ENCODE measurements at places on chromosomes 16 and 17. TPM values are rescaled to one million over a fixed set of nuclear protein-coding genes. Genes with fewer than 3 reads are reported as not detected.
A peak's percentile ranks its signal among the peaks of the same experiment; 100 is the strongest.

CLEC3A gene
- not detected for total RNA-seq

TMEM235 gene
- total RNA-seq: not detected

PPY gene
- not detected for total RNA-seq

CHD9NB gene
- total RNA-seq: 0.69 TPM

C17orf107 gene
- total RNA-seq: 0.16 TPM

KRTAP1-1 gene
- total RNA-seq: not detected

GNGT2 gene
- 27.9 TPM for total RNA-seq

GRCh38 chr16:11550791-11551498 is 35.8 kb downstream of the LITAF start:
- no peak for DNase-seq
- H3K27me3 ChIP-seq: no peaks in the 10 kb centered on the region
- no peaks in the 10 kb centered on the region for H3K4me1 ChIP-seq
- no peak overlapping the region for H3K4me3 ChIP-seq
- H3K27ac ChIP-seq: no peak overlapping the region

GRCh38 chr16:79560923-79561322 is 39.6 kb downstream of the MAF start:
- no peak overlapping the region for H3K4me3 ChIP-seq
- no peak overlapping the region for H3K27ac ChIP-seq
- DNase-seq: no peak
- H3K27me3 ChIP-seq: no peaks in the 10 kb centered on the region
- no peaks in the 10 kb centered on the region for H3K36me3 ChIP-seq

GRCh38 chr17:79168486-79169055 is 93.9 kb downstream of the ENGASE start:
- no peak for DNase-seq
- H3K27me3 ChIP-seq: peaks cover 1% of the 10 kb centered on the region
- H3K4me3 ChIP-seq: no peak overlapping the region
- H3K36me3 ChIP-seq: no peaks in the 10 kb centered on the region

DNA sequence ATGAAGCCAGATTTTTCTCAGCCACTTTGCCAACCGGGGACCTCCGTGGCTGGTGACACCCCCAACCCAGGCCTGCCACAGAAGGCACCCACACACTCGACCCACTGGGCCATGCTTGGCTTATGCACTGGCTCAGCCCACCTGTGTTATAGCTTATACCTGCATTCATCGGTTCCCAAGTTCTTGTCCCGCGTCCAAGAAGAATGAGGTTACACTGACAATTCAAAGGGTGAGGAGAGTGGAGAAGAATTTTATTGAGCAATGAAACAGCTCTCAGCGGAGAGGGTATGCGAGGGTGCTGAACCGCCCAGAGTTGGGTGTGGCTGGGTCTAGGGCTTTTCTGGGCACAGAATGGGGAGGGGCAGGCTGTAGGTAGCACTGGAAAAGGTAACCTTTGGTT is 22.2 kb upstream of the CDH15 start:
- no peak overlapping the region for H3K4me3 ChIP-seq
- no peaks in the 10 kb centered on the region for H3K4me1 ChIP-seq
- DNase-seq: no peak
- no peaks in the 10 kb centered on the region for H3K27me3 ChIP-seq
- peaks cover 7% of the 10 kb centered on the region for H3K36me3 ChIP-seq
- no peak overlapping the region for H3K27ac ChIP-seq

- no peak overlapping the region for H3K4me3 ChIP-seq
- H3K27me3 ChIP-seq: no peaks in the 10 kb centered on the region
- no peaks in the 10 kb centered on the region for H3K4me1 ChIP-seq
Measured at GRCh38 chr16:22381392-22381791, 7.0 kb upstream of the CDR2 start.

DNA sequence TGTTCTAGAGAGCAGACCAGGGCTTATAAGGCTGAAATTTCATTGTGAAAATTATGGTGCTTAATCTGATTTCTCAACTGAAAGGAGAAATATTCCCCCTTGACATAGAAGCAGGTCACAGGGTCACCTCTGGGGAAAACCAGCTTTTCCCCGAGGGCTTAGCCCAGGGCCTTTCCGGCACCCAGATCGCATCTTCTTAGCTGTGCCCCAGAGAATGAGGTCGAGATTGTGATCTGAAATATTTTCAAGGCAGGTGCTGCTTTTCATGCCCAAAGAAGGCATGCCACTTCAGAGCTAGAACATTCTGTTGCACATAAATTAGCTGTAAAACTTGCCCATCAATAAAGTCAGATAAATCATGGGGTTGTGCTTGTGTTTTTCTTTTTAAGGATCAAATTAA is 25.4 kb upstream of the ARHGAP17 start:
- H3K4me1 ChIP-seq: peaks cover 67% of the 10 kb centered on the region
- no peak for DNase-seq
- no peaks in the 10 kb centered on the region for H3K36me3 ChIP-seq
- peak overlapping the region; percentile 64 for H3K27ac ChIP-seq
- H3K4me3 ChIP-seq: no peak overlapping the region
- H3K27me3 ChIP-seq: no peaks in the 10 kb centered on the region

GRCh38 chr17:9371019-9371418 is 204.6 kb downstream of the STX8 start:
- H3K36me3 ChIP-seq: no peaks in the 10 kb centered on the region
- peaks cover 12% of the 10 kb centered on the region for H3K4me1 ChIP-seq
- peak; percentile 37 for DNase-seq
- H3K4me3 ChIP-seq: no peak overlapping the region
- no peaks in the 10 kb centered on the region for H3K27me3 ChIP-seq
- H3K27ac ChIP-seq: no peak overlapping the region

DNA sequence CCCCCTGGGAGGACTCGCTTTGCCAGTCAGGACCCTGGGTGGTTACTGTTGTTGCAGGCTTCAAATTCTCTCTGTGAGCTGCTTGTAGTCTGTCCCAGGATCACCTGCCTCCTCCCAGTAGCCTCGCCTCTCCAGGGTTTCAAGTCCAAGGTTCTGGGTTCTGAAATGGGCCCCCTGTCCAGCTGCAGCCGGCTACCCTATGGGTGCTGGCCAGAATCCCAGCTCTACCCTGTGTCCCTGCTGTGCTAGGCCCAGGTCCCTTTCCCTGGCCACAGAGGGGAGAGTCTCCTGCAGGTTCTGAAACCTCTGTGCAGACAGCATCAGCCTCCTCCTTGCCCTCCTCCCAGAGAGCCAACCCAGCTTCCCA is 21.4 kb downstream of the UNC13D start:
- no peaks in the 10 kb centered on the region for H3K27me3 ChIP-seq
- no peaks in the 10 kb centered on the region for H3K4me1 ChIP-seq
- no peak overlapping the region for H3K4me3 ChIP-seq
- peaks cover 11% of the 10 kb centered on the region for H3K36me3 ChIP-seq
- H3K27ac ChIP-seq: no peak overlapping the region

DNA sequence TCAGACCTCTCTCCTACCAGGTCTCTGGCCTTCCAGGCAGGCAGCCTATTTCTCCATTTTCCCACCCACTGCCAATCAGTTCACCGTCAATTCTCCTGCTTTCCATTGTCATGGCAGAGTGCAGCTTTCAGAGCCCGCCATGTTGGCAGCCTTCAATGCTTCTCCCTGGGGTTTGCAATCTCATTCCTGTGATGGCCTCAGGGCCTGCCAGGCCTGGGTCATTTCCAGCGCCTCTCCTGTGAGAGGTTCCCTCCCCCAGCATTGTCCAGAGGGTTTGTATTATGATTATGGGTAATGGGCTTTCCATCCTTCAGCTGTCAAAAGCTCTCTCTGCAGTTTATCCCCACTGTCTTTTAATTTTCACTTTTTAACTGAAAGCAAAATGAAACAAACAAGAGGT is 716.6 kb upstream of the CDH8 start:
- no peak for DNase-seq
- H3K4me1 ChIP-seq: no peaks in the 10 kb centered on the region
- no peak overlapping the region for H3K4me3 ChIP-seq
- no peaks in the 10 kb centered on the region for H3K27me3 ChIP-seq
- H3K27ac ChIP-seq: no peak overlapping the region
- H3K36me3 ChIP-seq: no peaks in the 10 kb centered on the region

DNA sequence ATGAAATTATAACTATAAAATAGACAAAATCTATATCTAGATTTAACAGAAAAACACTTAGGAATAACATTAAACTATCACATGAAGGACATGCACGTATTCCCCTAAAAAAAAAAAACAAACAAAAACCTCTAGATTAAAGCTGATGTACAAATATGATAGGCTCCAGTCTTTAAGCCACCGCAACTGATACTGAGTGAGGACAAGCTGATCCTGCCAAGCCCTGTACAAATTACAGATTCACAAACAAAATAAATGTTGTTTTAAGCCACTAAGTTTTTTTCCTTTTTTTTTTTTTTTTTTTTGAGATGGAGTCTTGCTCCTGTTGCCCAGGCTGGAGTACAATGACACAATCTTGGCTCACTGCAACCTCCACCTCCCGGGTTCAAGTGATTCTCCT is 35.3 kb downstream of the SMURF2 start:
- H3K27ac ChIP-seq: no peak overlapping the region
- peaks cover 3% of the 10 kb centered on the region for H3K4me1 ChIP-seq
- H3K36me3 ChIP-seq: peaks cover 4% of the 10 kb centered on the region
- H3K4me3 ChIP-seq: no peak overlapping the region
- no peaks in the 10 kb centered on the region for H3K27me3 ChIP-seq
- DNase-seq: no peak

DNA sequence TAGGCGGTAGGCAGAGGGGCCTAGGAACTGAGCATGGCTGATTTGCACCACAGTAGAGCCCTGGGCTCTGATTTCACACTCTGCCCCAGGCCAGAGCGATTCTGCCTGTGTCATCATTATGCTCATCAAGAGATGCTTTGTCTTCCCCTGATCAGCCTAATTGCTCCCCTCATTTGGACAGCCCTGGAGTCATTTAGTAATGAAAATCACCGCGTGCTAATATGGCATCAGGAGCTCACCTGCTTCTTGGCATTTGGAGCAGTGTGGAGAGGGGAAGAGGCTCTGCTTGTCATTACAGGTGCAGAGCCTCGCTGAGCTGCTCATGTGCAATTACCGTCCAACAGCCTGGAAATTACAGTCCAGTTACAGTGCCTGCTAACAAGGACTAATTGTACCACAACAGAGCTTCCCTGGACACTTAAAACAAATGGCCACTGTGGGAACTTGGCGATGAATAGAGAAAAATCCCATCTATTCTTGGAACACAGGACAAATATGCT is 157.1 kb upstream of the WSCD1 start:
- DNase-seq: no peak
- H3K4me3 ChIP-seq: no peak overlapping the region
- no peaks in the 10 kb centered on the region for H3K4me1 ChIP-seq

DNA sequence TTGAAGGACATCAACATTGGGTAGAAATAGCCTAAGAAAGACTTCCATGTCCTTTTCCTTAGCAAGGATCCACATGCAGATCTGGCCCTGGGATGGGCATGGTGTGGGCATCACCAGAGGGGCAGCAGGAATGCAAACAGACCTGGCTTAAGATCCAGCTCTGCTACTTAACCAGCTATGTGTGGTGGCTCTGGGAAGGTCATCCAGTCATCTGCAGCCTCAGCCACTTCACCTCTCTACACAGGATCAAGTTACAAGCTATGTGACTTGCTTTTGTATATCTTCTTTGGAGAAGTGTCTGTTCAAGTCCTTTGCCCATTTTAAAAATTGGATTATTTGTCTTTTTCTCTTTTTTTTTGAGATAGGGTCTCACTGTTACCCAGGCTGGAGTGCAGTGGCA is 13.5 kb upstream of the ADORA2B start:
- H3K27ac ChIP-seq: no peak overlapping the region
- H3K4me3 ChIP-seq: no peak overlapping the region
- no peak for DNase-seq
- H3K36me3 ChIP-seq: no peaks in the 10 kb centered on the region
- peaks cover 3% of the 10 kb centered on the region for H3K27me3 ChIP-seq
- H3K4me1 ChIP-seq: no peaks in the 10 kb centered on the region

GRCh38 chr16:58019866-58020538 is 5.6 kb upstream of the MMP15 start:
- DNase-seq: no peak
- H3K27ac ChIP-seq: no peak overlapping the region
- no peaks in the 10 kb centered on the region for H3K36me3 ChIP-seq

GRCh38 chr17:59829217-59830006 is 63.3 kb downstream of the TUBD1 start:
- peak overlapping the region; percentile 65 for H3K4me3 ChIP-seq
- no peaks in the 10 kb centered on the region for H3K36me3 ChIP-seq
- H3K27ac ChIP-seq: peak overlapping the region; percentile 98
- peak; percentile 100 for DNase-seq
- H3K27me3 ChIP-seq: no peaks in the 10 kb centered on the region
- peaks cover 88% of the 10 kb centered on the region for H3K4me1 ChIP-seq

DNA sequence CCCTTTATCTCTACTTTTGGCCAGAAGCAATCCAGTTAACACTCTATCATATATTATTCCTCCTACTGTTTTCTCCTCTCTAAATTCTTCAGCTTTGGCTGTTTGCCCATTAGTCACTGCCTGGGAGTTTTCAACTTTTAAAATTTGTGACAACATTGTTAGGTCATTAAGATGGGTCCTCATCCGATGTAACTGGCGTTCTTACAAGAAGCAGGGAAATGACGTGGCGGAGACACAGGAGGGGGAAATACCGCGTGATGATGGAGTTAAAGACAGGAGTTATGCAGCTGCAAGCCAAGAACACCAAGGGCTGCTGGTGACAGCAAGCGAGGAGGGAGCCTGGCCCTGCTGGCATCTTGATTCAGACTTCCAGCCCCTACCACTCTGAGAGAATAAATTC is 34.8 kb upstream of the CPHXL start:
- H3K4me1 ChIP-seq: peaks cover 5% of the 10 kb centered on the region
- no peak for DNase-seq

DNA sequence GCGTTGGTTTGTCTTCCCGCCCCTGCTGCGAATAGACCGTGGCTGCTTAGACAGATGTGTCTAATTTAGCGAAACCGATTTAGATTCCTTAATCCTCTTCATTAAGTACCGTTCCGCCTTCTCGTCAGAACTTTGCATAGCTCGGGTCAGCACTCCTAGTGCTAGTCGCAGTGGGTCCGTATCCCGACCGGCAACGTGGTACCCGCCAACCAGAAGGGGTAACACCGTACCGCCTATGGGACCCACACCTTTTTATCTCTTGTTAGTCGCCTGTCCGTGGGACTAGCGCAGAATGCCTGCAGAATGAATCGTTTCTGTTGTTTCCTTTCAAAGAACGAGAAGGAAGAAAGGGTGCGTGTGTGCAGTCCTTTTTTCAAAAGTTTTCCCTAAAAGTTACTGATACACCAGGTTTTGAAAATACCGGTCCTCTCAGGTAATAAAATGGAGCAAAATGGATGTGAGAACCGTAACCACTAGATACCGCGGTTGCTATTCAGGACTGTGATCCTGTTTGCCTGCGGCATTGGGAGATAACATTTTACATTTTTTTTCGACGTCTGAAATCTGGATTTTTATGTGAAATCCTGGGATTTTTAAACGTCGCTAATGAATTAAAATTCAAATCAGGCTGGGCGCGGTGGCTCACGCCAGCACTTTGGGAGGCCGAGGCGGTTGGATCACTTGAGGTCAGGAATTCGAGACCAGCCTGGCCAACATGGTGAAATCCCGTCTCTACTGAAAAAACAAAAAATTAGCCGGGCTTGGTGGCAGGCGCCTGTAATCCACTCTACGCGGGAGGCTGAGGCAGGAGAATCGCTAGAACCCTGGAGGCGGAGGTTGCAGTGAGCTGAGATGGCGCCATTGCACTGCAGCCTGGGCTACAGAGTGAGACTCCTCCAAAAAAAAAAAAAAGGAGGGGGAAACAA is 998 bp upstream of the SRSF1 start:
- H3K4me1 ChIP-seq: peaks cover 8% of the 10 kb centered on the region
- no peak for DNase-seq
- peak overlapping the region; percentile 98 for H3K4me3 ChIP-seq
- H3K36me3 ChIP-seq: peaks cover 1% of the 10 kb centered on the region
- H3K27ac ChIP-seq: peak overlapping the region; percentile 96
- no peaks in the 10 kb centered on the region for H3K27me3 ChIP-seq
